Vagina (tissue), 2 donors: ENCODE measurements at places on chromosomes 3 and 15.

DNA sequence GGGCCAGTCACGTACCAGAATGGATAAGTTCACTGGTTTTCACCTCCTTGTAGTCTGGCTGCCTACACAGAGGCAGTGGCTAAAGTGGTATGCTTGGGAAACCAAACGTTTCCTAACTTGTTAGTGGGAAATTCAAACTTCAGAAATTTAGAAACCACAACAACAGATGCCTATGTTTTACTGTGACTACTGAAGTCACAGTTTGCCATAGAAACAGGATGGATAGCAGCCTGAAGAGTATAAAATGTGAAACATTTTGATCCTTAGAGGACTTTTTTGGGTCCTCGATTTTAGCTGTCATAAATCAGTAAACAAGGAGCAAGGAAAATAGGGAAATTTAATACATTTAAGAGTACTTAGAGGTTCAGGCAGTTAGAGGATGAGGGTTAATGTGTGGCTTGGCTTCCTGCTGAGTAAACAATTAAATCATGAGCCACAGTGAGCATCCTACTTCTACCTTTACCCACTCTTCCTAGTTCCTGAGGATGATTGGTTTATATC lies 48.6 kb downstream of the CMSS1 start:
- DNase-seq, result no peak

DNA sequence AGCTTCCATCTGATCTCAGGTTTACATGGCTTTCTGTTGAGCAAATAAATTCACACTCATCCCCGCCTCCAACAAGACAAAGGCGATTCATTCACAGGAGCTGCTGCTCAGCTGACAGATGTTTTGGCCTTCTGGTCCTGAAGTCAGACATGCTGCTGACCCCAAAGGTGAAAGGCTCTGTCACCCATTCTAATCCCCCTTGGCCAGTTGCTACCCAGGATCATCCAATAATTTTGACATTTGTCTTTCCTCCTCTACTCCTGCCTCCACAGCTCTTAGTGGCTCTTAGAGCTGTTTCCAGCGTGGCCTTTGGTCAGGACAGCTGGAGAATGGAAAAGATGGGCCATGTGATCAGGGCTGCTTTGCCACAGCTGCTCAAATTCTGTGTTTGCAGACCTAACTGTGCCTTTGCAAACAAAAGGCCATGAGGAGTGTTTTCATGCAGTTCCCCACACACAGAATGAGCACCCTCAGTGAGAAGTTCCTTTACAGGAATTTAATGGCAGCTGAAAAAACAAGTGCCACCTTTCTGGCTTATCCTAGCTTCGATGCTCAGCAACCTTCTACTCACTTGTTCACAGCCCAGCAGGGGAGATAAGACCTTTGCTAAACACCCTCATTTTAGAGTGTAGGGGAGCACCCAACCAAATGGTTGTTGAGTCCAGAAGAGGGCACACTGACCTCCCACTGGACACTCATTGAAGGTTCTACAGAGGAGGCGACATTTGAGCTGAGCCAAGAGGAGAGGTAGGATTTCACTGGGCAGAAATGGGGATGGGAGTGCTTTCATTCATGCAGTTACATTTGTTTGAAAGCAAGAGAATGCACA lies 39.0 kb downstream of the CYP19A1 start:
- DNase-seq, result no peak

GRCh38 chr3:195213639-195214315 lies 57.2 kb downstream of the XXYLT1 start:
- DNase-seq, result no peak

- DNase-seq, result no peak
These were observed 61.2 kb upstream of the EPHB3 start for GRCh38 chr3:184500344-184500923.

DNA sequence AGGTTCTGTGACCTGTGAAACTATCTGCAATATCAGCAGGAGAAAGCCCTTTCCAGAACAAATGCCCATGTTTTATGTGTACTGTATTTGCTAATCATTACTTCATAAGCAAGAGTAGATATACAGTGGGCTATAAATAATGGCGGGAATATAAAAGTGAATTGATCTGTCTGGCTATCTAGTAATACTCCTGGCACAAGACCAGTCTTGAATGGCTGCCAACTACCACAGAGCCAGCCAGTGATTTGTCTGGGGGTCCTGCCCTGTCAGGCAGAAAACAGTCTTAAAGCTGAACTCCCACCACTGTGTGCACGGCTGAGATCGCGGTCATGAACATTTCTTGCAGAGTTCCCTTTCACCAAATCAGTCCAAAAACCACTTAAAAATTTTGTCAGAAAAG lies 176.3 kb downstream of the MEIS2 start:
- DNase-seq, result no peak
